K562 (cell line): ENCODE measurements at places on chromosomes 16 and 17. TPM values are rescaled to one million over a fixed set of nuclear protein-coding genes. Genes with fewer than 3 reads are reported as not detected.

- DNase-seq, result no peak
Measured at GRCh38 chr16:85089525-85089924, 22.7 kb downstream of the CIBAR2 start.

- DNase-seq, result no peak
Measured at GRCh38 chr17:77867976-77868713, 90.4 kb upstream of the TNRC6C start.

The ITGB3 gene
- total RNA-seq, result 0.84 and 0.92 TPM in 2 replicates

GRCh38 chr17:50879086-50879485 lies 12.9 kb upstream of the TOB1 start:
- DNase-seq, result no peak

The DHRS7C gene
- total RNA-seq, result not detected in 2 replicates

- no peak for DNase-seq
Measured at GRCh38 chr16:81080233-81080632, 3.2 kb upstream of the C16orf46 start.

The RNF167 gene
- 60.5 and 61.6 TPM in 2 replicates for total RNA-seq

The DOC2A gene
- total RNA-seq, result 0.38 and 0.47 TPM in 2 replicates
